NCI-H2081 treated with DMSO at 0.1 percent for 48 hours (cell line): ENCODE measurements at places on chromosomes 1 and 21.

DNA sequence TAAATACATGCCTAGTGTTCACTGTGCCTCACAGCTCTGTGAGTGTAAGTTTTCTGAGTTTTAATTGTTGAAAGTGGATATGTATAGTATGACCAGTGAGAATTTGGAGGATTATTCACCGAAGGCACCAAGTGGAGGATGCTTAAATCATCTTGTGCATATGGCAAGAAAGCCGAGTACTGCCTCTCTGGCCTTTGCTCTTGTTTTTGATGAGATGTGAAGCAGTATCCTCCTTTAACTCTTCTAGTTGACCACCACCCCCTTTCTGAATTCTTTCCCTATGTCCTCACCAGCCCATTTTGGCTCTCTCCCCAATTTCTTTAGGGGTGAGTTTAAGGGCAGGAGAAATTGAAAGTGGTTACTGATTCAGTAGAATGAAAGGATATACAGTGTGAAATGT lies 130.4 kb downstream of the SYT2 start:
- no peak for DNase-seq

DNA sequence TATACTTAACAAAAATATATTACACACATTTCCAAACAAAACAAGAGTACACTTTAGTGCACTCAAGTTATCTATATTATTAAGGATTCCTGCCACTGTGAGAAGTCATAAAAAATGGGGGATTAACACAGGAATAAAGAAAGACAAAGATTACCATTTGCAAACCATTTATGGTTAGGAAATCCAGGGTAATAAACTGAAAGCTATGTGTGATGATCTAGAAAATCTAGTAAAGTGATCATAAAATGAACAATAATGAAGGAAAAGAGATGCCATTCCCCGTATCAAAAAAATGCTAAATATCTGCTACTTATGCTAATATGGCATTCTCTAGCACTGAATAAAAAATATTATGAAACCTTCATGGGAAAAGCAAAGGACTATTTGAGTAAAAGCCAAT lies 101.4 kb downstream of the AK5 start:
- no peak for DNase-seq

GRCh38 chr1:15755021-15755645 lies 3.5 kb upstream of the FBLIM1 start:
- DNase-seq: no peak

- DNase-seq: no peak
These were observed 46.4 kb downstream of the AJAP1 start for GRCh38 chr1:4700801-4701200.

GRCh38 chr1:200909757-200910239 lies 15.1 kb downstream of the INAVA start:
- no peak for DNase-seq

GRCh38 chr1:109281680-109282496 lies 1.1 kb downstream of the PSRC1 start:
- no peak for DNase-seq

DNA sequence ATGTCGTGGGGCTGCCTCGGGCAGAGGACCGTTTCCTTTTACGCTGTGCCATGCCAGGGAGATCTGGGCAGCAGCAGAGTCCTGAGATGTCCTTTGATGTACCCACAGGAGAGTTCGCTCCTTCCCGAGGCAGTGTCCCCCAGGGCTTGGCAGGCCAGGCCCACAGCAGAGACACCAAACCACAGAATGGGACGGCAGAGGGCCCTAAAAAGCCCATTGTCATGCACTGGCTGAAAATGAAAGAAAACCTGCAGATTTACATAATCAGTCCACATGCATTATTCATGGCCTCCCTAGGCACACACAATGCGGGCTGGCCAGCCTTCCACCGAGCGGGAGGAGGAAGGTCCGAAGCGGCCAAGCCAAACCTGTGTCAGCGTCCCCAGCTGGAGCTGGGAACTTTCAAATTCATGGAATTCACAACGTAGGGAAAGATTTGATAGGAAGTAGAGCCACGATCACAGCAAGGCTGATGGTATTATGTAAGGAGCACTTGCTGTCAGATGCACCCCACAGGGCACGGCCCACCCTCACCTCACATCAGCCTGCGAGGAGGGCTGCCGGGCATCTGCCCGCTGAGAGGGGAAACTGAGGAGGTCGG lies 25.3 kb upstream of the EFHD2 start:
- DNase-seq: no peak

- no peak for DNase-seq
These were observed 3.8 kb downstream of the IRF2BP2 start for GRCh38 chr1:234605983-234606783.

- no peak for DNase-seq
These were observed 665.1 kb upstream of the PLXNA2 start for GRCh38 chr1:208909011-208909984.

DNA sequence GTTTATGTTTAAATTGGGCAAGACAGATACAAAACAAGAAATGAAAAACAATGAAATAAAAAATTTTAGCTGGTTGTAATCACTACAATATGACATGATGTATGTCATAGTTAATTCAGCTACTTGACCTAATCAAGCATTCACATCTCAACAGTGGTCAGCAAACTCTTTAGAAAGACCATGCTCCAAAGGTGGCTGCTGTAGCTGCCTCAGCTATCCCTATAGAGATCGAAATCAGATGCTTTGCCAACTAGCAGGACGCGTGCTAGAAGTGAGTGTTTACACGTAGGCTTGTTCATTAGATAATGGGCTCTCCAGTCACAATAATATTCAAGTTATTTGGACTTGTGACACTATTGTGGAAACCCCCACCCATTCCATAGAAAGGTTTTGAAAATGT lies 25.9 kb downstream of the RGS5 start:
- no peak for DNase-seq

GRCh38 chr1:244712669-244713068 lies 59.7 kb downstream of the DESI2 start:
- no peak for DNase-seq

DNA sequence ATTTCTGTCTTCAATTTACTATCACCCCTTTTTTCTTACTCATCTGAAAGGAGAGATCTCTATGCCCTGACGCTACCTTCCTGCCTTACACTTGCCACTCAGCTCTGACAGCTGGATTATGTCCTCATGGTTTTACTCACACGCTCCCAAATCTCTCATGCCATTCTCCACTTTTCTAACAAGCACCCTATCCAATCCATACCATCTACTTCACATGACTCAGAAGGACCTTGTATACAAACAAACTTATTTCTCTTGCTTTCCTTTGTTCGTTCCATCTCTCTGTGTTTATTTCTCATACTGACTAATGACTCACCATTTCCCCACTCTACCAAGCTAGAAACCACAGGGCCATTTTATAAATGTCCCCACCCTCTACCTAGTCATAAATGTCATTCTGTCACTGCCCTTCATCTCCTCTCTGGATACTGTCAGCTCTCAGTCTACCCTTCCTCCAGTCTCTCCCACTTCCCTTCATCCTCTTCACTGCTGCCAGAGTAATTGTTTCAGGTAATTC lies 87.3 kb downstream of the USP24 start:
- DNase-seq: no peak

- no peak for DNase-seq
These were observed 275.2 kb upstream of the C1orf105 start for GRCh38 chr1:172145231-172145651.
